ENCODE measurements at places on chromosomes 16 and 17. TPM values are rescaled to one million over a fixed set of nuclear protein-coding genes. Genes with fewer than 3 reads are reported as not detected.

CD300H gene
- not detected for polyA plus RNA-seq

ESRP2 gene
- 0.52 TPM for polyA plus RNA-seq

C17orf50 gene
- not detected for polyA plus RNA-seq

NR1D1 gene
- polyA plus RNA-seq, result 5.7 TPM

SCN4A gene
- polyA plus RNA-seq, result 50.1 TPM

DPEP1 gene
- 0.72 TPM for polyA plus RNA-seq

ATP2A1 gene
- polyA plus RNA-seq, result 688 TPM

FOXN1 gene
- polyA plus RNA-seq, result not detected

PPP1R27 gene
- 90.6 TPM for polyA plus RNA-seq

SOST gene
- polyA plus RNA-seq, result not detected

DDX28 gene
- 4.8 TPM for polyA plus RNA-seq

TBC1D3K gene
- polyA plus RNA-seq, result not detected

CDRT4 gene
- 4.1 TPM for polyA plus RNA-seq

RAB11FIP4 gene
- 0.46 TPM for polyA plus RNA-seq

PIGQ gene
- polyA plus RNA-seq, result 16.1 TPM

RAC3 gene
- polyA plus RNA-seq, result 6.0 TPM

GP1BA gene
- 0.92 TPM for polyA plus RNA-seq

GRCh38 chr16:62989480-62989879 lies 953.2 kb upstream of the CDH8 start:
- no peak for DNase-seq

- DNase-seq, result no peak
Observed at GRCh38 chr16:62652441-62653120, 616.3 kb upstream of the CDH8 start.

- no peak for DNase-seq
Observed at GRCh38 chr17:58150394-58150793, 2.2 kb downstream of the OR4D1 start.

- DNase-seq, result no peak
Observed at GRCh38 chr17:50344731-50345365, 1.1 kb upstream of the XYLT2 start.

DNA sequence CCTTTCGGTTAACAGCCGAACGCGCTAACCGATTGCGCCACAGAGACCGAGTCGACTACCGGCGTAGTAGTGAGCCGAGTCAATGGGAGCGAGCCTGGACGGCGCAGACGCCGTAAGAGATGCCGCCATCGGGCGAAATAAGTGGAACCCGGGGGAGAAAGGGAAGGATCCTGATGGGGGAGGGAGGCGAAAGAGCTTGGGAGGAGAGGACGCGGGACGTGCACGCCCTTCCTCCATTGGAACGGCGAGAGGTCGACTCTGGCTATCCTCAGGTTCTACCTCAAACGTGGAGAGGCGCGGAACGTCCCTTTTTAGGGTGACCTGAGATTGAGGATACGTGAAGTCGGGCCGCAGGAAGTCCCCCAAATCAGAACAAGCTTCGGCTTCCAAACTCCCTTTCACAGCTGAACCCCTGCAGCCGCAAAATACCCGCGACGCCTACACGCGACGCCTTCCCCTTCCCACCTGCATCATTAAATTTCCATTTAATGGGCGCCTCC lies 683 bp upstream of the PSMB3 start:
- no peak for DNase-seq

- DNase-seq, result peak; percentile 28
Observed at GRCh38 chr16:51982715-51983680, 563.9 kb downstream of the TOX3 start.

DNA sequence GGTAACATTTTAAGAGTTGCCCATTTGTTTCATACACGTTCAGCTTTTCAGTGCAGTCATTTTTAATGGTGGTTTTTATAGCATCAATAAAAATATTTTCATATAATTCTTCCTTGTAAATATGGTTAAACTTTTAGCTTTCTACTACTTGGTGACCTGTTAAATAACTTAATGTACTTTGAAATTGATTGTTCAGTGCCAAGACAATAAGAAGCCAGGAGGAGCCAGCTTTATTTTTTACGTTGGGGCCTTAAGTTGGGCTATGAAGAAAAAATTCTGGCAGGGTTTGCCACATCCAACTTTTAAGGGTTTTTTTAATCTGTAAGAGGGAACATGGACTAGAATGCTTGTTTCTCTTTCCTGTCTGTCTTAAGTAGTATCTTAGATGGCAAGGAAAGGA lies 284.2 kb downstream of the FTO start:
- DNase-seq, result no peak

GRCh38 chr16:30882429-30883310 lies 11.2 kb downstream of the BCL7C start:
- no peak for DNase-seq

GRCh38 chr16:17070882-17071592 lies 399.7 kb downstream of the XYLT1 start:
- no peak for DNase-seq

GRCh38 chr17:17492085-17492484 lies 4.1 kb downstream of the RASD1 start:
- no peak for DNase-seq

DNA sequence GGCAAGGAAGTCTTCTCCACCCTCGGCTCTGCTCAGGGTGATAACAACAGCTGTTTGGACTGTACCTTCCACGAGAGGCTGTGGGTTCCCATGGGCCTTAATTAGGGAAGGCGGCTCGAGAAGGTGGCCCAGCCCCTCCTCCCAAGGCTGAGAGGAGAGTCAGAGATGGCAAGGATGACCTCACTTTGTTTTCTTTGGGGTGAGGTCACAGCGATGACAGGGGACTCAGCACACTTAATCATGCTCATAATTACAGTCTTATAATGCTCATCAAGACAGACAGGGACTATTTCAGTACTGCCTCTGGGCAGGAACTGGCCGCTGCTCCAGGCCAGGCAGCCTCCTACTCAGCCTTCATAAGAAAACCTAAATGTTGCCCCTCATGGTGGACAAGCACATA lies 19.7 kb downstream of the WFDC1 start:
- no peak for DNase-seq

GRCh38 chr16:50640391-50640790 lies 40.7 kb downstream of the SNX20 start:
- no peak for DNase-seq

- DNase-seq, result no peak
Observed at GRCh38 chr17:56812901-56813388, 20.8 kb downstream of the C17orf67 start.

DNA sequence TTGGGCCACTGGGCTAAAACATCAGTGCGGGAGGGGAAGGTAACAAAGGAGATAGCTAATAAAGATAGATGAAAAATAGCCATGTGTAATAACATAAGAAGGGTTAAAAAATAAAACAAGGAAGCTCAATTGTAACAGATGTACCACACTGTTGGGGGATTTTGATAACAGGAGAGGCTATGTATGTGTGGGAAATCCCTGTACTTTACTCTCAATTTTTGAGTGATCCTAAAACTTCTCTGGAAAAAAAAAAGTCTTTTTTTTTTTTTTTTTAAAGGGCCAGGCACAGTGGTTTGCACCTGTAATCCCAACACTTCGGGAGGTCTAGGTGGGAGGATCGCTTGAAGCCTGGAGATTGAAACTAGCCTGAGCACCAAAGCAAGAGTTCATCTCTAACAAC lies 1.9 kb upstream of the MMD start:
- DNase-seq, result no peak

GRCh38 chr17:57687642-57688041 lies 57.5 kb downstream of the CCDC182 start:
- no peak for DNase-seq

- no peak for DNase-seq
Observed at GRCh38 chr17:7147772-7148171, 31.4 kb downstream of the ASGR1 start.

DNA sequence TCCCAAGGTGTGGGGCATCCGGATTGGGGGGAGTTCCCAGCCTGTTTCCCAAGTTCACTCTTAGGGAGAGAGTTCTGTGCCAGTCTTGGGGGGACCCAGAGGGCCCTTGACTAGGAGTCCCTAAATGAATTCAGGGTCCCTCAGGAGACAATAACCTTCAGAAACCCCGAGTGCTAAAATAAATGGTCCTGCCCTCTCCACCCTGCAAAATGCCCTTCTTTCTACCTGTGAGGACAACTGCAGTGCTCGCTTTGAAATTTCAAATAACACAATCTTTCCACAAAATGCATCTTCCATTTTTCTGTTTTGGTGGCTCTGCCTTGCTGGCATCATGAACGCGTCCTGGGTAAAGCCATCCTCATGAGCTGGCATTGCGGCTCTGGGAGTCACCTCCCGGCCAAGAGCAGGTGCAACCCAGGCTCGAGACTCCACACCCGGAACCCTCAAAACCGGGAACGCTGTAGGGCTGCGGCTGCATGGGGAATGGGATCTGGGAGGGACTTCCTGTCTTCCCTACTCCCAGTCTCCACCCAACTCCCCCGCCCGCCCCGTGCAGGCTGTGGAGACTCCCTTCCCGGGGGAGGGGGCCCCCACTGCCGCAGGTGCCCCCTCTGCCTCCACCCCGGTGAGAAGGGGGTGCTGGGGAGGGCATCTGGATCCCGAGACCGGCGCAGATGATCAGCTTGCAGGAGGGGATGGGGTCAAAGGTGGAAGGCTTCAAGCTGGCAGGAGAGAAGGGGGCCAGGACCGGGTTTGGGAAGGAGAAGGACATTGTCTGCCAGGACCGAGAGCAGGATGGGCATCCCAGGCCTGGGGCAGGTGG lies at the start of gene ZNF205:
TSS of gene ZNF205 (plus strand) at position 529 of the 823 bp plus-strand sequence. CDS start 845 bp downstream, outside the sequence.
- DNase-seq, result no peak

GRCh38 chr17:80307994-80308691 lies 47.5 kb downstream of the RNF213 start:
- DNase-seq, result no peak

GRCh38 chr16:67151431-67152097 lies 766 bp upstream of the B3GNT9 start:
- DNase-seq, result no peak

- no peak for DNase-seq
Observed at GRCh38 chr16:19716183-19716582, 1.8 kb downstream of the KNOP1 start.

DNA sequence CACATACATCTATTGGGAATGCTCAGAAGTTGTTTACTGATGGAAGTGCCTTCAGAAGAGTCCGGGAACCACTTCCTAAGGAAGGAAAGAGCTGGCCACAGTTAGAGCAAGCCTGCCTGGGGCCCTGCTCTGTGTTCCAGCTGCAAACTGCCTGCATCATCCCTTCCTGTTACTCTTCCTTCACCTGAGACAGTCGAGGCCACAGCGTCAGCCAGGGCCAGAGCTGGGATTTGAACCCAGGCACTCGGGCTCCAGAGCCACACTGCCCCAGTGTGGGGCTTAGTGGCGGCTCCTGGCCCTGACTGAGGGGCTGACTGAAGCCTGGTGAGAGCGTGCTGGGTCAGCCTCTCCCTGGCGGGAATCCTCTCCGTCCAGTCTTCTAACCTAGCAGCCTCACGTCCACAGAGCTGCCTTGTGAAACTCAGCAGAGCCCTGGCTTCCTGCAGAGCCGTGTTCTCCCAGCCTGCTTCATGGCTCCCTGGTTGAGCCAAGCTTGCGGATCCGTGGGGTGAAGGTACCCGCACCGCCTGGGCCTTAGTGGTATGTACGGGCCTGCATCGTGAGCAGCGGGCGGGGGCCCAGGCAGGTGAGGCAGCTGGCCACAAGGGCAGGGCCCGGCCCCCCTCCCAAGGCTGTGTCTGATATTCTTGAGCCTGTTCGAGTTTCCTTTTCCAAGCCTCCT lies 4.6 kb upstream of the C17orf99 start:
- no peak for DNase-seq

DNA sequence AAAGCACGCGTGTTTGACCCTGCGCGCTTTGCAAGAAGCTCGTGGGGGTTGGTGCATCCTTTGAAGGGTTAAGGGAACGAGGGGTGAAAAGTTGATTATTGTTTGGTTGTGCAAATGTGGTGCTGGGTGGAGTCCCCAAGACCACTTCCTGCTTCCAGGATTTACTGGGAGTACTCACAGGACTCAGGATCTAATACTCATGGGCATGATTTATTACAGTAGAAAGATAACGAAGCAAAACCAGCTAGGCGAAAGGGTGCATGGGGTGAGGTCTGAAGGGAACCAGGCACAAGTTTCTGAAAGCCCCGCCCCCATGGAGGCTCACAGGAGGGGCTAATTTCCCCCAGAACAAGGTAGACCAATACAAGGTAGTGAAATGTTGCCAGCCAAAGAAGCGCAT lies 58.8 kb downstream of the RPTOR start:
- no peak for DNase-seq

- DNase-seq, result no peak
Observed at GRCh38 chr17:73546770-73547536, 97.3 kb downstream of the SDK2 start.

GRCh38 chr17:36131421-36131820 lies 27.8 kb downstream of the CCL4 start:
- no peak for DNase-seq

DNA sequence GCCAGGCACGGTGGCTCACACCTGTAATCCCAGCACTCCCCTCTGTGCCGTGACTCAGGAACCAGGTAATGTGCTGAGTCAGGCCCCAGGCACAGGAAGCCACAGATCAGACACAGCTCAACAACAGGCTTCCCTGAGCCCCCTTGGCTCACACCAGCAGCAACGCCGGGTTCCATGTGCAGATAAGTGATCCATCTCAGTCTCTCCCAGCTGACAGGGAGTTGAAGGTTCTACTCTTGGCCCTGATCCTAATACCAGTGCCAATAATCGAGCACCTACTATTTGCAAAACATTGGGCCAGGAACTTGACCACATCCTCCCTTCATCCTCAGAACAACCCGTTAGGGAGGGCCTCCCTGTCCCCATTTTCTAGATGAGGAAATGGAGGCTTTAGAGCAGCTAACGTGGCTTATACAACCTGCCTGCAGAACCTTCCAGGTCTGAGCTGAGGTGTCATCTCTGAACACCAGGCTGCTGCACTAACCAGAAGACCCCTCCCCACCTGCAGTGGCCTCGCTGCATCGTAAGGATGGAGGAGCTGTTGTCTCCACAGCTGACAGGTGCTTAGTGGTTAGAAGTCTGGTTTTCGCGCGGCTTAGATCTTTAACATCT lies 64.8 kb upstream of the AMZ2 start:
- no peak for DNase-seq

All from forelimb muscle (tissue), 1 donor.